NCI-H1436 treated with DMSO at 0.1 percent for 48 hours (cell line): ENCODE measurements at places on chromosomes 7 and 10.

GRCh38 chr10:31018356-31018750 is 13.3 kb downstream of the ZNF438 start:
- no peak for DNase-seq

GRCh38 chr10:105121743-105122142 is 480.7 kb downstream of the SORCS3 start:
- no peak for DNase-seq

DNA sequence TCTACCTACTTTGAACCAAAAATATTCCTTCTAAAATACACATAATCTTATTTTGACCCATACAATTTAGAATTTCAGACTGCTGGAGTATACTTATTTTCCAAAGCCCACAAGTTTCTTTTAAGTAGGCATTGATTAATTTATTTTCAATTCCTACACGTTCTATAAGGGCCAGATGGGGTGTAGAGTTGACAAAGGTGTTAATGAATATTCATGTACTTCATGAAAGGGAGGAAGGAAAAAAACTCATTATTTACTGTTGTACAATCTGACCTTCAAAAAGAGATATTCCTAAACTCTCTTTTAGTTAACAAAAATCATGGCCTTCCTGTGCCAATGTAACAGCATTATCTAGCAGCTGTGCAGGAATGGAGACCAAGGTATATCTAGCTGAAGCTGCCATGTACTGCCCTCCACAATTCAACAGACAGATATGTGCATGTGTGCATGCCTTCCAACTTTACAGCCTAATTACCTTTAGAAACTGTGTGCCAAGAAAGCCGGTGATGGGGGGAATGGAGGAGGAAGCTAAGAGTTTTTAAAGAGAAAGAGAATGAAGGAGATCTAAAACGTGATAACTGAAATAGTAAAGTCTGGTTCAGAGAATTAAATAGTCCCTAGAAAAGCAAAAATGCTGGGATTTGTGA is 108.9 kb downstream of the UPF2 start:
- no peak for DNase-seq

DNA sequence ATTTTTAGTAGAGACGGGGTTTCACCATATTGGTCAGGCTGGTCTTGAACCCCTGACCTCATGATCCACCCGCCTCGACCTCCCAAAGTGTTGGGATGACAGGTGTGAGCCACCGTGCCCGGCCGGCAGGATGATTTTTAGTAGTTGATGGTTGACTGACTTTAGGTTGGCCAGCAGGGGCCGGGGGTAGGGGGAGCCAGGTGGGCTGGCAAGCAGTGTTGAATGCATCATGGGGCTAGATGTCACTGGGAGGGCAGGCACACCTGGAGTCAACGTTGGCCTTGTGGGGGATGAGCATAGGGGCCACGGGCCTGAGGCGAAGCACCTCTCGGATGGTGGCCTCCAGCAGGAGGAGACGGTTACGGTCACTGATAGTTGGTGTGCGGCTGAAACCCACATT is 5.0 kb downstream of the CYP17A1 start:
- DNase-seq = no peak

- no peak for DNase-seq
Observed at GRCh38 chr10:71726580-71727104, 7.1 kb upstream of the C10orf105 start.

DNA sequence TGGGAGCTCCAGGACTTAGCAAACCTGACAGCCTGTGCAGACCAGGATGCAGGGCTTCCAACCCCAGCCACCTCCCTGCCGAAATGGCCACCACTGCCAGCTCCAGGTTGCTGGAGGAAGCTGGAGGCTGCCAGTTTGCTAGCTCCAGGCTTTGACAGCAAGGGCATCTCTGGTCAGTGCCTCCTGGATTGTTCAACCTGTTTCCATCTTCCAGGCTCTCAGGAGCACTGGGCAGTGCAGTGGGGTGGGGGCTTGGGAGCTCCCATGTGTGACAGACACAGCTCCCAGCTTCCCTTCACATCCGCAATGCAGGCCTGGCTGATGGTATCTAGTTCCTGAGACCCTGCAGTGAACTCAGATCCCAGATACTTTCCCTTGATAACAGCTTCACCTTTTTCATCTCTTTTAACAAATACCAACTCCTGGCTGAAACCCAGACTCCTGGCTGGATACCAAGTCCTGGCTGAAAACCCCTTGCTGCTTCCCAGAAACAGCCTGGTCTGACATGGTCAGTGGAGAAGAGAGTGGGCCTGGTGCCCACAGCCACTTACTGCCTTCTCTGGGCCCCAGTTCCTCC is 20.8 kb upstream of the RET start:
- DNase-seq = no peak

DNA sequence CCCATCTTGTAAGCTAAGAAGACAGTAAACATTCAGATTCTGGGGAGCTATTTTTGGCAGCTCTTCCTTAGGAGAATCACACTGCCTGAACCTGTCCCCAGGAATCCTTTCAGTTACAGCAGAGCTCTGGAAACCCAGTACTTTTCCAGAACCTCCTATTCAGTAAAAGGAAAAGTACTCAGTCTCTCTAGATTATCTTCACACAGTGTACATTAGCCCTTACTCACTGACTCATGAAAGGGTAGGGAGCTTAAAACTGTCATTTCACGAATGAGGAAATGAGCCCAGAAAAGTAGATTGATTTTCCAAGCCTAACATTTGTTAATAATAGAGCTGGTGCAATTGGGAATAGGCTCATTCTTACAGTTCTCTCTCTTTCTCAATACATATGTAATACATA is 3.9 kb upstream of the CNNM1 start:
- no peak for DNase-seq

- no peak for DNase-seq
Observed at GRCh38 chr10:24759672-24760071, 36.0 kb upstream of the ARHGAP21 start.

- DNase-seq = no peak
Observed at GRCh38 chr10:26468291-26468690, 30.1 kb downstream of the APBB1IP start.

GRCh38 chr10:97784200-97784810 is 12.5 kb upstream of the SFRP5 start:
- DNase-seq = no peak

DNA sequence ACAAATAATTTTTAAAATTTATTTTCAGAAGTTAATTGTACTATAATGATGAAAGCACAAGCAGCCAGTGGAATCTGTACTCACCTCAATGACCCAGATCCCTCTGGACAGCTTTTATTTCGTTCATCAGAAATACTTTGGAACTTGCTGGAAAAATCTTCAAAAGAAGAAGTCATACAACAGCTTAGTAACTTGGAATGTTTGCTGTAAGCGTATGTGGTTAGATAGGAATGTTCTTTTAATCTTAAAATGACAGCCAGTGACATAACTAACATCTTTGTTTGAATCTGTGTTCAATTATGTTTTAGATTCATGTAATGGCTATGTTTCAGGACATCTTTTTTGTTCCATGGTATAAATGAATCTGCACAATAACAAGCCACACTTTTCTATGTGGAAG is 26.8 kb downstream of the CFAP69 start:
- no peak for DNase-seq

DNA sequence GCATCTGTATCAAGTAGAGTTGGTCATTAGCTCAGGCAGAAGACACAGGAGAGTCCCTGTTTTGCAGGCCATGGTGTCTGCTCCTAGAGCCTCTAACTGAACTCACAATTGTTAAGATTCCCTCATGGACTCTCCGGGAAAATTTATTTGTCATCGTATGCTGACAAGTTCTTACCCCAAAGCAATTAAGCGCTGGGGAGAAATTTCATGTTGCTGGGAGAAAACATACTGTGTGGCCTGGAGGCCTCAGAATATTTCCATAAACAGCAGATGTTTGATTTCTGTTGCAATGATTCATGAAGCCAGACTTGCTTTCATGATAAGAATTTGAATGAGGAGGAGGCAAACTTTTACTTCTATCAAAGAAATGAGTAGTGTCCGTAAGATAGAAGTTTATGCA is 583.2 kb downstream of the GATA3 start:
- no peak for DNase-seq

GRCh38 chr10:8389630-8390029 is 335.1 kb downstream of the GATA3 start:
- no peak for DNase-seq

- no peak for DNase-seq
Observed at GRCh38 chr7:136997735-136998134, 129.3 kb downstream of the CHRM2 start.

DNA sequence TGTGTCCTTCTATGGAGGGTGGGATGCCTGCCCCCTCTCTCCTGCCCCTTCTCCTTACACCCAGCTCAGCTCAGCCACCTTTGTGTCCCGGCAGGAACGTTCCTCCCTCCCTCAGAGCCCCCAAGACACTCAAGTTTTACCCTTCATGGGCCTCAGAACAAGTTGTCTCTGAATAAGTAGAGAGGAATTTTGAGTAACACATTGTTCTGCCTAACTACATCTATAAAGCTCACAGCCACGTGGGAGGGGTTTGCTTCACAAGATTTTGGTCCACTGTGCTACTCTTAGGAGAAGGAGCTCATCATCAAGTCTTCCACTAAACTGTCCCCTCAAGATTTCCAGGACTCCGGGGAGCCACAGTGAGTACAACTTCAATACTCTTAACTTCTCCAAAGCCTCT is 51.6 kb upstream of the ZNF32 start:
- DNase-seq = no peak
